Inflammatory macrophage treated with lipopolysaccharide for 1 hour (primary cell): ENCODE measurements at places on chromosomes 1 and 21.
A peak's percentile ranks its signal among the peaks of the same experiment; 100 is the strongest.

DNA sequence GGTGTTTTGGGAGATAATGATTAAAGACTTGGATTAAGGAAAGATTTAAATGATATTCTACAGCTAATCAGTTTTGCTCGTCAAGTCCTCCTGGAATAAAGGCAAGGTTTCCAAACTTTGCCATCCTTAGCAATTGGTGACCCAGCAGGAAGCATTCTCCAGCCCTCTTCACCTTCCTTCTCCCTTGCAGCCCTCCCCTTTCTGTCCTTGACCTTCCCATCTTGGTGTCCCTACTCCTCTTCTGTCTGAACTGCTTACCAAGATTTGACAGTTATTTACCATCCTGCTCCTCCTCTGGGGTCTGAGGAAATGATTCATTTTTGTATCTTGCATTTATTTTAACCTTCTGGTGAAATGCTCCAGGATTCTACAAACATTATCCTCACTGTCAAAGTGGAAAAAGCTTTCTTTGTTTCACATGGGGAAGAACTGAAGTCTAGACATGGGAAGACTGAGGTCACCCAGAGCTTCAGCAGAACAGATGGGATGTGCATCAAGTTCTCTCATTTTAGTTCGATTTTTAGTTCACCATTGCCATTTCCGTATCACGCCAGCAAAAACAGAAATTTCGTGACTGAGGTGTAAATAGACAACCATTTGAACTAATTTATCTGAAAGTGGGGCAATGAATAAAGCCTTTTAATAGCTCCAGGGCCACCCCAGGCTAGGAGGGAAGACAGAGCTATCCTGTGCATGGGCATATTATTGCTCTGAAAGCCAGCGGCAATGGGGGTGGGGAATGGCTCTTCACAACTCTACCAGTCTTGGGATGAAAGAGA lies 504.4 kb upstream of the PLXNA2 start:
- DNase-seq: no peak

DNA sequence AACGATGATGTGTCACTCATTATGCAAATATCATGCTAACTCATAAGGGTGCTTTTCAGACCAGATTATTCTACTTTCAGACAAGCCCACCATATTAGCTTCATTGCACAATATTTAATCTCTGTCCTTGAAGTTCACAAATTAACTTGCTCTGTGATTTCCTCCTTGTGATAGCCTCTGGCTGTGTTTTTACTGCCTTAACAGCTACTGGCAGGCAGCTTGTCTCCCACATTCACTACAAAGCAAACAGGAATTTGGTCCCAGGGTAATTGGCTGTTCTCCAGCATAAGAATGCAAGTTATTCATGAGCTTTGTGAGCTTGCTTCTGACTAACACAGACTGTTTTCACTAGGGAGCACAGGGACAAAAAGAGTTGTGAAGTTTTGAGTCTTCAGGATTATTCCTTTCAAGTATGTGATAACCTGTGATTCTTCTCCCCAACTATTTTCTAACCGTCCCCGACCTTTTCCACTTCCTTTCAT lies 87.9 kb upstream of the HMCN1 start:
- DNase-seq: no peak

GRCh38 chr1:239858057-239858456 lies 233.6 kb upstream of the FMN2 start:
- DNase-seq: peak; percentile 70

DNA sequence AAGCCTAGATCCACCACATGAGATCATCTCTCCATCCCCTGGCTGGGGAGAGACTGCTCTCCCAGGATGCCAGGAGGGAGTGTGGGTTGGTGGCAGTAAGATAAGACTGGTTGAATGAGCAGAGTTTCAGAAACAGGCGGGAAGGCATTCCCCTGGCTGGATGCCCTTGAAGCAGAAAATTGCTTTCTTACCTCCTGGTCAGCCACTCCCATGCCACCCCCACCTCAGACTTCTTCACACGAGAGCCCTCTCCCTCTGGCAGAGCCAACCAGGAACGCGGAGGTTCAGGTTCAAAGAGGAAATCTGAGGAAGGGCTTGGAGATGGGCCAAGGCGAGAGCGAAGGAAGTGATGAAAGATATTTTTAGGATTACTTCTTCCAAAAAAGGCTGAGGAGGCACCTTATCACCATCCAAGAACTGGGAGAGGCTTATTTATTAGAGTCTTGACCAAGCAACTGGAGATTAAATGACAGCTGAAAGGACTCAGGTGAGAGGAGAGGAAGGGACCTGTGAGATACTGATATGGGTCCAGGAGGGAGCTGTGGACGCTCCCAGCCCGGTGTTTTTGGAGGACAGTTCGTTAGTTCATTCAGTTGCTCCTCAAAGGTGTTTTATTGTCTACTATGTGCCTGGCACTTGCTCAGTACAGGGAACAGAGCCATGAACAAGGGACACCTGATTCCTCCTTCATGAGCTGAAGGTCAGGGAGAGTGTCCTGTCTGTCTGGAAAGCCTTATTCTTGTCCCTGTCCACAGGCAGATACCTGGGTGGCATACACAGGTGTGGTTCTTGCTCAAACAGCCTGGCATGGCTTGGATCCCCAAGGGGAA lies 18.9 kb upstream of the SLC26A9 start:
- no peak for DNase-seq

GRCh38 chr1:21633992-21634805 lies 35.0 kb downstream of the RAP1GAP start:
- DNase-seq: no peak

- no peak for DNase-seq
Observed at GRCh38 chr1:21280482-21280881, 9.8 kb downstream of the ECE1 start.

- peak; percentile 15 for DNase-seq
Observed at GRCh38 chr1:226549937-226550671, 1.5 kb downstream of the STUM start.

- peak; percentile 1 for DNase-seq
Observed at GRCh38 chr21:22575165-22575584, 1577.0 kb downstream of the NCAM2 start.

DNA sequence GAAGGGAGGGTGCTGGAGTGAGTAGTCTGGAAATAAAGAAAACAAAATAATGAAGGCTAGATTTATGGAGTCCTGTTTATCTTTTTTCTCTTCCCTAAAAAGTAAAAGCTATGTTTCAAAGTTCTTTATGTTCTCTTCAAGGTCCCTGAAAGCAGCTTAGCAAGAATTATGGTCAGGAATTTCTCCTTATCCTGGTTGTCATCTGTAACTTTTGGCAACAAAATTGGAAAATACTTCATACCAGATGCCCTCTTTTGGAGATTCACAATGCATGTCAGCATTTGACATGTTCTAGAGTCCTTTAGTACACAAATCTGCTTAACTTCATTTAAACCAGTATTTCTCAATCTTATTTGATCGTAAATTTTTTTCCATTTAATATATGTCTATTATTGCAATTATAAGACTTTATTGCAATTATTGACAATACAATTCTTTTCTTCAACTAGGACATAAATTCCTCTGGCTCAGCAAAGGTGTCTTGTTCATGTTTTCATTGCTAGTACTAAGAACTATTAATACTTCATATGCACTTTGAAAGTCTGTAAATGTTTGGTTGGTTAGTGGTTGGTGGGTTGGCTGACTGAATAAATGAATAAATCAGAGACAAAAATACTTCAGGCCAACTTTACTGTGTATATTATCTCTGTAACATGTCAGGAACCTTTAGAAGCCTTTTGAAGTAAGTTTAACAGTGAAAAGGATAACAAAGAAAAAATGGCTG lies 101.5 kb downstream of the ATP1B1 start:
- no peak for DNase-seq

- DNase-seq: peak; percentile 56
Observed at GRCh38 chr1:220300442-220301121, 28.3 kb upstream of the RAB3GAP2 start.

GRCh38 chr1:17060306-17060749 lies 6.5 kb upstream of the SDHB start:
- DNase-seq: peak; percentile 61

GRCh38 chr1:90579212-90579802 lies 137.8 kb downstream of the BARHL2 start:
- DNase-seq: peak; percentile 58

DNA sequence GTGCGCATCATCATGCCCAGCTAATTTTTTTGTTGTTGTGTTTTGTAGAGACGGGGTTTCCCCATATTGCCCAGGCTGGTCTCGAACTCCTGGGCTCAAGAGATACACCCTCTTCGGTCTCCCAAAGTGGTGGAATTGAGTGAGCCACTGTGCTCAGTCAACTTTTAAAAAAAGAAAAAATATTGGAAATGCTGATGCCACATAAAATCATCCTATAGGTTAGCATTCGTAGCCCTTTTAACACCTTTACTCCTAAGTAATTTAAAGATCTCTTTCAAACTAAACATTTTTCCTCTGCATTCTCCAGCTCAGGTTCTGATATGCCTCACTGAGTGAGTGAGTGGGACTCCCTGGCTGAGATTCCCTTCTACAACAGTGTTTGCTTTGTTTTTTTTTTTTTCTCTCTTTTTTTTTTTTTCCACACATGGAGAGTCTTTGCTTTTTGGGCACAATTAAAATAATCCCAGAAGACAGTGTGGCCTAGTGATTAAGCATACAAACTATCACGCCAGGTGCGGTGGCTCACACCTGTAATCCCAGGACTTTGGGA lies 74.0 kb downstream of the LPGAT1 start:
- no peak for DNase-seq

- DNase-seq: peak; percentile 74
Observed at GRCh38 chr1:207868774-207869721, 41.9 kb downstream of the CD34 start.

DNA sequence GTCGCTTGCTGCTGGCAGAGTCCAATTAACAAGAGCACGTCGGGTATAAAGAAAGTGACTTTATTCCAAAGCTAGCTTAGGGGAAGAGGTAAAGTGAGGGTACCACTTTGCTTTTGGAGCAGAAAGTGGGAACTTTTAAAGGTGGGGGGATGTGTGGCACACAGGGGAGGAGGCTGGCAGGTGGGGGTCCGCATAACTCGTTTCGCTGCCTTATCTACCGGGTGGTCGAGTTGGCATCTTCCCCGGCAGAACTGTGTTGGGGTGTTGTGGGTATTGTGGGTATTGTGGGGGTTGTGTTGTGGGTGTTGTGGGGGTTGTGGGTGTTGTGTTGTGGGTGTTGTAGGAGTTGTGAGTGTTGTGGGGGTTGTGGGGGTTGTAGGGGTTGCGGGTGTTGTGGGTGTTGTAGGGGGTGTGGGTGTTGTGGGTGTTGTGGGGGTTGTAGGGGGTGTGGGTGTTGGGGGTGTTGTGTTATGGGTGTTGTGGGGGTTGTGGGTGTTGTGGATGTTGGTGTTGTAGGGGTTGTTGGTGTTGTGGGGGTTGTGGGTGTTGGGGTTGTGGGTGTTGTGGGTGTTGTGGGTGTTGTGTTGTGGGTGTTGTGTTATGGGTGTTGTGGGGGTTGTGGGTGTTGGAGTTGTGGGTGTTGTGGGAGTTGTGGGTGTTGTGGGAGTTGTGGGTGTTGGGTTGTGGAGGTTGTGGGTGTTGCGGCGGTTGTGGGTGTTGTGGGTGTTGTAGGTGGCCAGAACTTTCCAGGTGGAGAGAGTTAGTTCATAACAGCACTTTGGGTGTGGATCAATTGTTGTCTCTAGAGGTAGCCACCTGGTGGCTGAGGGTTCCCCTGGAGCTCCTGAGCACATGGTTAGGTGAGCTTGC lies 52.7 kb downstream of the AGPAT3 start:
- no peak for DNase-seq

- DNase-seq: peak; percentile 9
Observed at GRCh38 chr21:36968976-36969375, 2.5 kb upstream of the HLCS start.

DNA sequence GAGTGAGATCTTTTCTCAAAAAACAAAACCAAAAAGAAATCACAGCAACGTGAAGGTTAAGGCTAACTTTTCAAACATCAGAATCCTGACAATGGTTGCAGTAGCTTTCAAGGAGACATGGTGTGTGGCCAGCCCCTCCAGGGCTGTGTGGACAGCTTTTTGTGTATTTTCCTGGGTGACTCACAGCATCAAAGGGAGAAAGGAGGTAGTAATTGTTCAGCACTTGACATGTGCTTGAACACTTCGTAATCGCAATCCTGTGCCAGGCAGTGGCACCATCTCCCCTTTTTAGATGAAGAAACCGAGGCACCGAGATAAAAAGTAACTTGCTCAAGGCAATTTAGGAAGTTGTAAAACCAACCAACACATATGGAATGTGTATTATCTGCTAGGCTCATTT lies 10.3 kb downstream of the NBL1 start:
- DNase-seq: no peak

- DNase-seq: no peak
Observed at GRCh38 chr1:159908031-159908940, 8.3 kb upstream of the CFAP45 start.

DNA sequence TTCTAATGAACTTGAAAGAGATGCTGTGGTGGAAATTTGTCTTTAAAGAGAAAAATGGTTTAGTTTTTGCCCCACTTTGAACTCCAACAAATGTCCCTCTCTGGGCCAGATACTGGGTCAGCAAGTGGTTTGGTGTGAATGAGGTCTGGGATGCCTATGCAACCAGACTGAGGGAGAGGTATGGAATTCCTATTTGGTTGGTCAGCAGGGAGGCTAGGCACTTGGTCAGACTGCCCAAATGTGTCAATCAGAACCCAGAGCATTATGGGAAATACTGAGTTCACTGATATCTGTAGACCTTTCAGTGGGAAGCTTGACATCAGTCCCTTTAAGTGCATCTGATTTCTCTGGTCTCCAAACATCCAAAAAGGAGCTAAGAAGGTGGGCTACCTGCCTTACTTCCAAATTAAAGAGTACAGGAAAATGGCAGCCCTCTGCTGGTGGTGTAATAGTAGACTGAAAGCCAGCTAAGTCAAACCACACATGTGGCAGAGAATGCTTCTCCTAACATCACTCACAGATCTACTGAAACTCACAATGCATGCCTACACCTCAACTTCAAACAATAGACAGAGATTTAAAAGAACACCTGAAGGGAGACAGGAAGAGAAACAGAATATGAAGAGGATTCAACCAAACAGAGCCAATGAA lies 510.1 kb downstream of the PLA2G4A start:
- no peak for DNase-seq

DNA sequence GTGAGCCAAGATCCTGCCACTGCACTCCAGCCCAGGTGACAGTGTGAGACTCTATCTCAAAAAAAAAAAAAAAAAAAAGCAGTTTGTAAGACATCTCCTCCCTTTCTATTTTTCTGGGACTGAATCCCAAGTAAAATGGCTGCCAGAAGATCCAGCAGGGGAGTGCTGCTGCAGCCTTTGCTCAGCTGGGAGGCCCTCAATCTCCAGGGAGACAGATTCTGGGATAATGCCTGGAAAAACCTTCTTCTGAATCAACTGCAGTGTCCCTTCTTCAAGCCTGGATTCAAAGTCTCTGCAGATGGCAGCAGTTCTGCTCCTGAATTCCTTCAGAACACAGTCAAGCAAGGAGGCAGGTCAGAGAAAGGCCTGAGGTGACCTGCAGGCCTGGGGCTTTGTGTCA lies 191.0 kb upstream of the NRIP1 start:
- no peak for DNase-seq
